Mucosa of gallbladder (tissue), 1 donor: ENCODE measurements at places on chromosomes 6 and 20. TPM values are rescaled to one million over a fixed set of nuclear protein-coding genes. Genes with fewer than 3 reads are reported as not detected.

The OR2H1 gene
- not detected for total RNA-seq

The OPN5 gene
- not detected for total RNA-seq

The SLC12A5 gene
- total RNA-seq, result 0.32 TPM

The SLC35D3 gene
- not detected for total RNA-seq

The PGBD1 gene
- 1.8 TPM for total RNA-seq

The HLA-DQA1 gene
- 38.8 TPM for total RNA-seq

The HRH3 gene
- total RNA-seq, result not detected

The ADGRF5 gene
- 10.1 TPM for total RNA-seq

The BPIFB2 gene
- 0.17 TPM for total RNA-seq

The PHACTR1 gene
- total RNA-seq, result 14.6 TPM

The MROH8 gene
- 1.8 TPM for total RNA-seq

DNA sequence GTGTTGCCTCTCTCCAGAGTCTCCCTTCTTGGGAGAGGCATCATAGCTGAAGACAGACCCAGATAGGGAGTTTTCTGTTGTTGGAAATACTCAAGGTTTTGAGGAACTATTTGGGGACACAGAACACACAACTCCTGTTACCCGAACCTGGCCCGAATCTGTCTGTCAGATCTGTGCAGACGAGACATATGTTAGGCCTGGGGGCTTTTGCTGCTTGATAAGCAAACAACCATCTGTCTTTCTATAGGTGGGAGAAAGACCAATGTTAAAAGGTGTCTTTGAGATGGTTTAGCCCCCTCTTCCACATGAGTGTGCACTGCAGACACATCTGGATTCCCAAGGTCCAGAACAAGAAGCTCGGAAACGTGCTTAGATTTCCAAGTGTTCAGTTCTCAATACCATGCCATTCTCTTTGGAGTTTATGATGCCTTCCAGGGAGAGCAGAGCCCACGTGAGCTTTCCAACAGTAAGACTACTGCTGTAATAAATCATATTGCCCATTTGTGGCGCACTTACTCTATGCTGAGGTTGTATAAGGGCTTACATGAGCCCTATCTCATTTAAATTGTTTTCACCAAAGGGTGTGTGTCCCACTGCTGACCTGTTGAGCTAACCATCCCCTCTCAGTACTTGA lies 3.8 kb upstream of the STX16 start:
- no peak for DNase-seq

DNA sequence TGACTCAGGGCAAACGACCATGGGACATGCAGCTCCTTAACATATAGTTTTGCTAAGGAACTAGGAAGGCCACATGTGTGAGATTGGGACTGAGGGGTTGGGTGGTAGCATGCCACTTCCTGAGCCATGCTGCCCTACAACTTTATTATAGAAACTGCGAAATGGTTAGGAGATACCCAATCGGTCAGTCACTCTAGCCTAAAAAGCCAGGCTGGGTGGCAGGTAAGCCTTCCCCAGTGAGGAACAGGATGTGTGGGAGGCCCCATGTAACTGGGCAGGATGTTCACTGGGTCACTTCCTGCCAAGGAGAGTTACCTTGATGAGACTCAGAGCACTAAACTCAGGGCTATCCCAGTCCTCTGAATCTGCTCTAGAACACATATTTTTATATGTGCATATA lies 123.5 kb downstream of the MAP3K7 start:
- no peak for DNase-seq

DNA sequence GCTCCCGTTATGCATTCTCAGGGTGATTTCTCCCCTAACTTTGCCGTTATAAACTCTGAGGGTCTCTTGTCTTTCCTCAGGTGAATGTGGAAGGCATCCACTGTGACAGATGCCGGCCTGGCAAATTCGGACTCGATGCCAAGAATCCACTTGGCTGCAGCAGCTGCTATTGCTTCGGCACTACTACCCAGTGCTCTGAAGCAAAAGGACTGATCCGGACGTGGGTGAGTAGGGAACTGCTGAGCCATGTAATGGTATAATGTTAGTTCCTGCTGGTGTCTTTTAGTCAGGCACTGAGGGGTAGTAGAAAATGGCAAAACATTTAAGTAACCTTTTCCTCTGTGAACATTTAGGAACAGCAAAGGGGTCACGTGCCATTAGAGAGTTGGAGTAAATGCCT lies 395.4 kb downstream of the ARHGAP18 start:
- no peak for DNase-seq

DNA sequence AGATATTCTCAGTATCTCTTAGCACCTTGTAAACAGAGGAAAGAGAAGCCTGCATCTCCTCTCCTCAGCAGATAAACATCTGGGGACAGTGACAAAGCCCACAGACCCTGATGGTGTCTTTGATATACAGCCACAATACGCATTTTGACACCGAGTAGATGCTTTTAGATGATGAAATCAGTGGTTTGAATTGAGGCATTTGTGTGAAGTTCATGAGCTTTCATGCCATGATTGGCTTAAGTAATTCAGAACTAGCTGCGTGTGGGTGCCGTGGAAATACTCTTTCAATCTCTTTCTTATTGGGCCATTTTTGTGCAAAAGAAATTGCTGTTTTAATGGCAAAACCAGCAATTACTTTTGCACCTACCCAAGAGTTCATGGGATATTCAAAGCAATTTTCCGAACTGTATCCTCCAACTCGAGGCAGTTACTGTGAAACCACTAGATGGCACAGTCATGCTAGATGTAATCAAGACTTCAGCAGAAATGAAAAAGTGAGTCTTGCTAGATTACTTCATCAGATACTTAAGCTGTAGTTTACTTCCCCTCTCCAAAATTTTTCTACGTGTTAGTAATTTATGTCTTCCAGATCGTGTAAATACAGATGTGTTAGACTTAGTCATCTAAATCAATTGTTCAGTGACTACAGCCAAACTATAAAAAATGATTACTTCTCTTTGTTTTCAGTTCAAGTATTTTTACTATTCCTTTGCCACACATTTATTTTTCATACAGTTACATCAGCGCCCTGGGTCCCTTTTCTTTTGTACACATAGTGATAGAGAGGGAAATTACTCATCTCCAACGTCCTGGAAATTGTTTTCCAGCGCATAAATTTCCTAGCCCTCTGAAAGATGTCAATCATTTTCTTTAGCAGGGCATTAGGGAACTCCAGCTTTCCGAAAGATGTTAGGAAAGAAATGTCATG lies 49.4 kb downstream of the IYD start:
- DNase-seq, result peak; percentile 63

GRCh38 chr6:162404951-162405350 lies 322.6 kb downstream of the PRKN start:
- no peak for DNase-seq

- DNase-seq, result no peak
Measured at GRCh38 chr20:17014217-17014616, 212.6 kb upstream of the PCSK2 start.

DNA sequence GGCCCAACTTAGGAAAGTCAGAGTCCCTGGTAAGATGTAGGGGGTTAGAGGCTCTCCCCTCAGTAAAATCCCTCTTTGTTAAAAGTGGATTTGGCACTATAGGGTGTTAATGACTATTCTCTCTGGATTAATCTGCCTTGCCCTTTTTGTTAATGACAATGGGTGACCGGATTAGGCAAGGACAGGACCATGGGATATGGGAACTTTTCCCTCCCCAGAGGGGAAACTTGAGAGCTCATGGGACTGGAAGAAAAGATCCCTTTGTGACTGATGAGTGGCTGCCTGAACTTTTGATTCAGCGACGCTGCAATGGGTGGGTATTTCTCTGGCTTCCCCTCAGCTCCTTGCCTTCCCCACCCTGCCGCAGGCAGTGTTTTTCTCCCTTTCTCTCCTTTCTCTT lies 12.2 kb upstream of the TAAR9 start:
- DNase-seq, result no peak

- DNase-seq, result no peak
Measured at GRCh38 chr6:15349379-15349778, 103.5 kb downstream of the JARID2 start.

- DNase-seq, result no peak
Measured at GRCh38 chr6:133456944-133457343, 215.8 kb downstream of the EYA4 start.

GRCh38 chr20:47677635-47678453 lies 107.4 kb downstream of the SULF2 start:
- peak; percentile 23 for DNase-seq

DNA sequence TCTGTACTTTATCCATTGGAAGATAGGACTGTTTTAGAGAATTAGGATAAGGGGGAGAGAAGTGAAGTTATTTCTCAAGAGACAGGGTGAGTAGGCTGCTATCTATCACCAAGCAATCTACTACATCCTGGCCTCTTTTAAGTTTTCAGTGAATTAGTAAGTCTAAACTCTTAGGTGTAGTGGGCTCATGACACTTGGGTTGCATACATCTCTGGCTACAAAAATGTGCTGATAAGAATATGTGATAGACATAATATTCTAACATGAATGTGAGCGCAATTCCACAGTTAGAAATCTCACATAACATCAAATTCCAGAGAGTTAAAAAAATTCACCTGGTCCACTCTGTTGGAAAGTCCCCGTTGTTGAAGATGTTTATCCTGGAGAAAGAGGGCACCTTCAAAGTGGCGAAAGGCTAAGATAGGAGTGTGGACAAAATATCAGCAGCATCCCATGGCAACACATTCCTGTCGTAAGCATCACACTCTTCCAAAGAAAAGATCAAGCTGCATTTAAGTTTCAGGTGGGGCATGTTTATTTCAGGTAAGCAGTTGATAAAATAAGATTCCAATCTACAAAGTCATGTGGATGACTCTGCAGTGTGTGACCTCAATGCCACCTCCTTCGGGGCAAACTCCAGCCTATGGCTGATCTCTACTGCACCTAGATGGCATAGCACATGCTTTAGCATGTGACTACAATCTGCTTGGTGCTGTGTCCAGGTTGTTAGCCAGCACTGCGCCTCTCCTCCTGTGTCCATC lies 111.7 kb upstream of the NEDD9 start:
- peak; percentile 80 for DNase-seq

- no peak for DNase-seq
Measured at GRCh38 chr6:11196511-11197174, 35.8 kb downstream of the NEDD9 start.

- no peak for DNase-seq
Measured at GRCh38 chr20:52168116-52168515, 23.5 kb downstream of the ZFP64 start.

DNA sequence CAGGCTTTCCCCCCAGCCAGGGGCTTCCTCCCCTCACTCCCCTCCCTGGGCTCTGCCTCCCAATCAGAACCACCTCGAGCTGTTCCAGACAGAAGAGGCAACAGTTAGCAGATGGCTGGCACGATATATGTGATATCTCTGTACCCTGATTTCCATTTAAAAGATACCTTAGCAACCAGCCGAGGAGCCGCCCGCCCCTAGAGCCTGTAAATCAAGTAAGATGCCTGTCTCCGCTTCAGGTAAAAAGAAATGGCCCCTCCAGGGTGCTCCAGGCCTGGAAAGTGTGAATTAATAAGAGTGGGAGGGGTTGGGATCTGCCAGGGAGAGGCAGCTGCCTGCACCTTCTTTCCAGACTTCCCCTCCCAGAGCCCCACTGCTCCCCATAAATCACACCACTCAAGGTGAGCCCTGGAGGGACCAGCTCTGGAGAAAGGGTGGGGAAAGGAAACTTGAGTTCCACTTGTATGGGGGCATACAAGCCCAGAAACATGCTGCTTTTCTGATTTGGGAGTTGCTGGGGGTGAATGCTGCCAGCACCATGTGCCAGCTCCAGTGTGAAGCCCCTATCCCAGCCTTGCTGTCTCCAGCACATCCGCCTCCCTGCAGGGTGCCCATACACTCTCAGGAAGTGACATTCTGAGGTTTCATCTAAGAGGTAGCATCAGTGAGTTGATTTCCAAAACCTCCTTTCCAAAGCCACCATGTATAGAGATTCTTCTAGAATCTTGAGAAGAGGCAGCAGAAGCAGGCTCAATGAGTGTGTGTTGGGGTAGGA lies 148.0 kb downstream of the LRFN2 start:
- DNase-seq, result no peak

- DNase-seq, result peak; percentile 50
Measured at GRCh38 chr6:88709819-88710246, 253.6 kb downstream of the RNGTT start.

GRCh38 chr6:38282911-38283310 lies 356.8 kb downstream of the BTBD9 start:
- no peak for DNase-seq

GRCh38 chr6:149045404-149045803 lies 272.1 kb upstream of the TAB2 start:
- DNase-seq, result no peak

DNA sequence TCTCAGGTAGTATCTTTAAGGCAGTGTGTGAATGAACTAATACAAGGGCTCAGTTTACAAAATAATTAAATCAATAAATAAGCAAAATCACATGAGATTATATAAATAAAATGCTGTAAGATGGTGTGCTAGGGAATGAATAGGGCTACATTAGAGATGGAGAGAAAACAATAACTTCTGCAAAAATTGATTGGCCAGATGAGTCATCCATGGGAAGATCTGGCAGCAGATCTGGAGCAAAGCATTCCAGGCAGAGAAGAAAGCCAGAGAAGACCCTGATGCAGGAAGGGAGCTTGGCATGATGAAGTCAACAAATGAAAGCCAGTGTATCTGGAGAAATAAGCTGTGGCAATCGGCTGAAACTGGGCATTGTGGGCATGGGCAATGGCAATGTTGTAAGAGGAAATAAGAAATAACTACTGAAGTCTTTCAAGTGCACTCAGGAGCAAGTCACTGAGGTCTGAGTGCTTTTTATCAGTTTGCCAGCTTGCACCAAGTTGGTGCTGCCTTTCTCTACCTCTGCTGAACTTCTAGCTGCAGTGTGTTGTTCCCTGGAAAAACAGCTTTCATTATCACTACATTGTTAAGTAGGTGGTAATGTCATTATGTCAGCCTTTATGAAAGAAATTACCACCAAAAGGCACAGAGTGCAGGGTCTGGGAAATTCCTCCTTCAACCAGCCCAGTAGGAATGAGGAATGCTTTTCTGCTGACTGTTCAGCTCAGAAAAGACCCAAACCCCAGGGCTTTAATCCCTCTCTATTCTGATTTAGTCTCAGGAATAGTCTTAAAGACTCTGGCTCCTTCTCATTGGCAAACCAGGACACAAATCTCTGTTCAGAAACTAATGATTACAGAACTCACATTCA lies 231.6 kb downstream of the HTR1B start:
- DNase-seq, result no peak

DNA sequence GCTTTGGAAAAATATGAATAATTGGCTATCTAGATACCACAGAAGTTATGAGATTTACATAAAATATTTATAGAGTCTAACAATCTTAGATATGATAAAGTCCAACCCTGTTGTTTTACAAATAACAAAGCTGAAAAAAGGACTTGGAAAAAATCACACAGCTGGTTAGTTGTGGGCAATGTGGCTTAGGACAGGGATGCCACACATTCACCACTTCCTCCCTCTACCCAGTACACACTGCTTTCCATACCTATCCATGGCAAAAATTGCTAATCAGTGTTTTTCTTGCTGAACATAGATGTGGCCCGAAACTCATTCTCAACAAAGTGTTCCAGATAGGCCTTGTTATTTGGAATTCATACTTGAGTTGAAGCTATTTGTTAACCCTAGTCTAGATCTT lies 147.3 kb upstream of the BMP5 start:
- no peak for DNase-seq

GRCh38 chr20:9166153-9166780 lies 97.4 kb downstream of the PLCB4 start:
- no peak for DNase-seq
